ENCODE measurements at places on chromosomes 3 and 15.

DNA sequence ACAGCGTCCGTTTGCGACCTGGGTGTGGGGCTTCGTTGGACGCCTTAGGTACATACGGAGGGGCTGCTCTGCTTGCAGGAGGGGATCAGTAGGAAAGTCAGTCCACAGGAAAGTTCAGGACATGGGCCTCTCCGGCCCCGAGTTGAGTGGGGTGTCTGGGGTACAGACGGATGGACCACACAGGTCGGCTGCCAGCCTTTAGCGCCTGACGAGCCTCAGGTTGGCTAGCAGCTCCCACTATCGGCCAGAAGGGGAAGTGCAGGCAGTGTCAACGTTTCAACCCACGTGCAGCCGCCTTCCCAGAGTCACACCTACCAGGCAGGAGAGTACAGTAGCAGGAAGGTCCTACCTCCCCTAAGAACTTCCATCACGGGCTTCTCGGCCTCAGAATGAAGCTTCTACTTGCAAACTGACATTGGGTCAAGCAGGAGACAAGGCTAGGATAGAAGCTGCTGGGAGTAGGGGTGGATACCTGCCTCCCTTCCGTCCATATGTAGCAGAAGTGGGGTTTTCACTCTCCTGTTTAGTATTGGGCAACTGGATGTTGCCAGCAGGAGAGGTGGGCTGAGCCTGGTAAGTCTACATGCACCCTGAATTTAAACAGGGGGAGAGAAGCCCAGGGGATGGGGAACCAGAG lies 1.8 kb upstream of the SCN5A start:
- peak; percentile 39 for DNase-seq

DNA sequence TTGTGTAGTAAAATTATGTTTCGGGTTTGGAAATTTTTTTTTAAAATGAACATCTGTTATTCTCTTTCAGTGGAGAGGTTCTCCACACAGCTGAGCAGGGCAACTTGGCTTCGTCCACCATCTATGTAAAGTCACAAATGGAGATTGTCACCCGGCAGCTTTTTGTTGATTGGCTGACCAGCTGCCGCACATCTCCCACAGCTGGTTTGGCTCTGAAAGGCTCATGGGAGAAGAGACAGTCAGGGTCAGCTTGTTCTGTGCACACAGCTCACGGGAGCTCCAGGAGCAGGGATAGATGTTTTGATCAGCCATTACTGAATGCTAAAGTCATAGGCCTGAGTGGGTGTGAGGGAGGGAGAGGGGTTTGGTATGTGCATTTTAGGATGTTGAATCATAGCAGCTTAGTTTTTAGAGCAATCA lies 12.9 kb upstream of the CCDC80 start:
- no peak for DNase-seq

- DNase-seq = no peak
Observed at GRCh38 chr3:105907777-105908176, 39.0 kb upstream of the CBLB start.

GRCh38 chr3:108035751-108036150 lies 55.1 kb downstream of the CD47 start:
- DNase-seq = no peak

DNA sequence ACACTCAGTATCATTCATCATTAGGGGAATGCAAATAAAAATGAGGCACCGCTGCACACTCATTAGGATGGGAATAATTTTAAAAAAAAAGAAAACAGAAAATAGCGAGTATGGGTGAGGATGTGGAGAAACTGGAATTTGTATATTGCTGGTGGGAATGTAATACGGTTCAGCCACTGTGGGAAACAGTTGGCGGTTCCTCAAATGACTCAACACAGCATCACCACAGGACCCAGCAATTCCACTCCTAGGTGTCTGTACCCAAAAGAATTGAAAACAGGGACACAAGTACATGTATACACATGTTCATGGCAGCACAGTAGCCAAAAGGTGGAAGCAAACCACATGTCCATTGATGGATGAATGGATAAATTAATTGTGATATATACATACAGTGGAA lies 35.2 kb upstream of the RFTN1 start:
- no peak for DNase-seq
